ENCODE measurements at places on chromosomes 1 and 21.

- no peak for DNase-seq
These were observed 21.1 kb downstream of the ESRRG start for GRCh38 chr1:216702170-216702569.

GRCh38 chr1:67517046-67517445 lies 86.8 kb upstream of the SERBP1 start:
- DNase-seq = no peak

GRCh38 chr1:56376188-56376984 lies 203.0 kb downstream of the PLPP3 start:
- DNase-seq = no peak

DNA sequence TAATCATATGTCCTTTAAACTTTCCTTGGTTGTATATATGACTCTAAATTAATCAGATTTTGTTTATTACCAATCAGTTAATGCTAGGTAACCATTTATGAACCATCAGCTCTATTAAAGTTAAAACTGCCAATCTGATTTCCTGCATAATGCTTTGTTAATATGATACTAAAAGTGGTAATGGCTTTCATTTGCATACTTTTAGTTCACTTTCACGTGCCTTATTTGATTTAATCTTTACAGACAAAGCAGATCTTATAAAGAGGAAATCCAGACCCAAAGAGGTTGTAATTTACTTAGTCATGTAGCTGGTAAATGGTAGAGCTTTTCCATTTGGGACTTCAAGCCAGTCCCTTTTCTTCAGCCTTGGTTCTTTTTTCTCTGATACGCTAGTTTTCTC lies 61.3 kb downstream of the CLIC4 start:
- DNase-seq = no peak

GRCh38 chr1:85596947-85597346 lies 16.4 kb downstream of the CCN1 start:
- DNase-seq = no peak

- no peak for DNase-seq
These were observed 60.7 kb downstream of the ZNF697 start for GRCh38 chr1:119587341-119587740.

- no peak for DNase-seq
These were observed 81.4 kb upstream of the PLPPR5 start for GRCh38 chr1:99086057-99086456.

GRCh38 chr1:19457607-19458006 lies 27.7 kb downstream of the CAPZB start:
- no peak for DNase-seq

- no peak for DNase-seq
These were observed 129.2 kb downstream of the ROR1 start for GRCh38 chr1:63902844-63903589.

DNA sequence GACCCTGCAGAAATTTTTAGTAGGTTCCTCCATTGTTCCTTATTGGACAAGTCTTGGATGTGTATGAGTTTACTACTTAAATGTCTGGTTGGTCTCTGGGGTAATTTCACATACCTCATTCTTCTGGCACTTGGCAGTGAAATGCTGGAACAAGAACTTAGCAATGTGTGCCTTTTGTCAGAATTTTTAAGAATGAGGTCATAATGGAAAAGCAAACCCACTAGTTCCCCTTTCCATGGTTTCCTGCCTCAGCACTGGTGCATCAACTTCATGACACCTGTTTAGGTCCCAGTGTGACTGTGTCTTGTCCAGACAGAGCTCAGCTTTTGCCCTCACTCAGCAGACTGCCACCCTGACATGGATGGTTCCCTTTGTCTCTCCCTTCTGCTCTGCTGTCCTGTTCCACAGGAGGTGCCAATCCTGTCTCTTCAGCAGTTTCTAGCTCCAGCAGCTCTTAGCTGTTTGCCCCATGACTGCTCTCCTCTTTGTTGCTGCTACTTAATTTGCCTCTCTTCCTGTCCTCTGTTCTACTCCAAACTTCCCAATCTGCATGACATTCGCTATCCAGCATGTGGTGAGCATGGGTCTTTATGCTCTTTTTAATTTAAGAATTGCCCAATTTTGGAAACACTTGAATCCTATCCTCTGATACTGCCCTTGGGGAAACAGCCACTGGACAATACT lies 135.6 kb downstream of the CYYR1 start:
- no peak for DNase-seq

Measured in hepatocyte (in vitro differentiated cells).